Stimulated activated CD8-positive, alpha-beta memory T cell treated with anti-CD3 and anti-CD28 coated beads, Interleukin-4, amount 100 ng/mL, for 1 hour (primary cell): ENCODE measurements at places on chromosomes 7 and 10.

GRCh38 chr10:89327803-89328441 is at the start of gene IFIT3:
Gene IFIT3, plus strand, starts transcription at chr10:89327997. Its CDS starts 77 bp downstream, at chr10:89328074.
- DNase-seq, result no peak

DNA sequence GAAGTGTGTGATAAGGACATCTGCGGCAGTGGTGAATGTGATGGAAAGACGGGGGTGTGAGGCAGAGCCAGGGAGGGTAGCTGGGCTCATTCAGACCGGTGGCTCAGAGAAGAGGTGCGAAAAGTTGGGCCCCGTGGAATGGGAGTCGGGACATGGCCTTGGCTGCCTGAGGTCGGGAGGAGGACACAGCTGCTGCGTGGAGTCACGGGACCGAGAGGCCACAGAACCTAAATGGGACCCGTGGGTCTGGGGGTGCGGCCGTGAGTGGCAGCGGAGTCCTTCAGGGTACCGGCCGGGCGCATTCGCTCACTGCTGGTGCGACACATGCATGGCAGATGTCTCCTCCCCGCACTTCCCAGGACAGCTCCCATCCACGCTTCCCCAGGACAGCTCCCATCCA is 22.9 kb upstream of the LARP4B start:
- DNase-seq, result no peak

- DNase-seq, result no peak
Observed at GRCh38 chr7:130932667-130933432, 198.8 kb upstream of the KLF14 start.

GRCh38 chr7:113856010-113856409 is 62.8 kb downstream of the PPP1R3A start:
- DNase-seq, result no peak

DNA sequence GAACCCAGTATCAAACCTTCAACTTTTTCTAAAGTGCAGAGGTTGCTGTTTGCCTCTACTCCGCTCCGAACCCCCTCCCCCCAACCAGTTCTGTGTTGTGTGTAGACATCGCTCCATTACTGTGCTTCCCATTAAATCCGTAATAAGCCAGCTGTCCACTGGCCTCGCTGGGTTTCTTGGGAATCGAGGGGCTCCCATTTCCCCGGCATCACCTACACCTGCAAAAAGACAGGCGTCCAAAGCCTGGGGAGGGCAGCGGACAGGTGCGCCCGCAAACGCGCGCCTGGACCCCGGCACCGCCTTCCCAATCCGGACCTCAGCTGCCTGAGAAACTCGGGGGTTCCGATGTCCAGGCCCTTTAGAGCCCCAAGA is 631 bp downstream of the RTKN2 start:
- DNase-seq, result no peak

GRCh38 chr7:50502001-50502684 is 52.0 kb upstream of the FIGNL1 start:
- no peak for DNase-seq

GRCh38 chr7:95238252-95238943 is 85.9 kb downstream of the PON1 start:
- DNase-seq, result no peak

GRCh38 chr10:118139321-118139720 is 92.6 kb upstream of the RAB11FIP2 start:
- DNase-seq, result no peak

- no peak for DNase-seq
Observed at GRCh38 chr10:131573256-131573655, 261.7 kb upstream of the TCERG1L start.

DNA sequence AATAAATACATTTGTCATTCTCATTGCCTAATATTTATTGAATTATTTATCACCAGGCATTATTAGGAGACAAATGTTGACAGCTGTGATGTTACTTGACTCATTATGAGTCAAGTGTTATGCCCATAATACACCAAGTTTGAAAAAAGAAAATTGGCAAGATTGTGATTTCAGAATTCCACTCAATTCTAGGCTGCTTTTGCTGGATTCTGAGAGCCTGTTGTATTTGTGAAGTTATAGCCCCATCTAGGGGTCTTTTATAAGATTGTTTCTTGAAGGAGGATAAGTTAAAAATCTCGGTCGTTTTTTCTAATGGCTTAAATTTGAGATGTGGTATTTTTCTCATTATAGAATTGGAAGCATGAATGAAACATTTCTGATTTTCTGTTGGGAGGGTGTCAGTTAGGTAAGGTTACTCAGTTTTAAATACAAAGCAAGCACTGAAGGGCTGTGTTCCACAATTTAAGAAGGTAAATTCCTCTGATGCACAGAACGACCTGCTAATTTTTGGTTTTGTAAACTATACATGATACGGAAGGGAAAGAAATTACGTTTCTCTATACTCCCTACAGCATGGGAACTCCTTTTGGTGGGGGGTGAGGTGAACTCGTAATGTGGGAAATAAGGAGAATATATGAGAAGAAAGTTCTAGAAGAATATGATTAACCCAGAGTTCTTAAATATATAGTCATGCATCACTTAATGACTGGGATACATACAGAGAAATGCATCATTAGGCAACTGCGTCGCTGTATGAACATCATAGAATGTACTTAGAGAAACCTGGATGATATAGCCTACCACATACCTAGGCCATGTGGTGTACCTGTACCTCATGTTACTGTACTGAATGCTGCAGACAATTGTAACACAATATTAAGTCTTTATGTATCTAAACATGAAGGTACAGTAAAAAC is 2.6 kb downstream of the STK31 start:
- no peak for DNase-seq

- DNase-seq, result no peak
Observed at GRCh38 chr7:140403878-140404564, at the start of gene RAB19. Gene RAB19, plus strand, starts transcription at chr7:140404058. Its CDS starts 3,589 bp downstream, at chr7:140407647.

GRCh38 chr10:113438652-113439051 is 114.2 kb upstream of the HABP2 start:
- no peak for DNase-seq

GRCh38 chr7:135320268-135320667 is 86.6 kb downstream of the STRA8 start:
- no peak for DNase-seq

DNA sequence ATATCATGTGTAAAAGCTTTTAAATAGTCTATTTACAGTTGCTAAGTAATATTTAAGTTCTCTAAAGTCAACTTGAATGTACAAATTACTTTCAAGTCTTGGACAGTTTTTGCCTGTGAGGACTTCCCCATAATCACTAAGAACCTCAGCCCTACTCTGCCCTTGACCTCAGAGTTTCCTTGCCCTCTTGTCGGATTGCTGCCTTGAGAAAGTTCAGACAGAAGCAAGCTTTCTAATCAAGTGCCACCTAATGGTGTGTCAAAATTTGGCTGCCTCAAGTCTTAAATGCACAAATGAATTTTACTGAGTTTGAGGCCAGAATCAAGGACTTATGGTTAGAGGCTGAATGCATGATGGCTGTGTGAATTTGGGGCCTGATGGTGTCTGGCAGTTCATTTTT is 88.3 kb upstream of the KAT6B start:
- no peak for DNase-seq

DNA sequence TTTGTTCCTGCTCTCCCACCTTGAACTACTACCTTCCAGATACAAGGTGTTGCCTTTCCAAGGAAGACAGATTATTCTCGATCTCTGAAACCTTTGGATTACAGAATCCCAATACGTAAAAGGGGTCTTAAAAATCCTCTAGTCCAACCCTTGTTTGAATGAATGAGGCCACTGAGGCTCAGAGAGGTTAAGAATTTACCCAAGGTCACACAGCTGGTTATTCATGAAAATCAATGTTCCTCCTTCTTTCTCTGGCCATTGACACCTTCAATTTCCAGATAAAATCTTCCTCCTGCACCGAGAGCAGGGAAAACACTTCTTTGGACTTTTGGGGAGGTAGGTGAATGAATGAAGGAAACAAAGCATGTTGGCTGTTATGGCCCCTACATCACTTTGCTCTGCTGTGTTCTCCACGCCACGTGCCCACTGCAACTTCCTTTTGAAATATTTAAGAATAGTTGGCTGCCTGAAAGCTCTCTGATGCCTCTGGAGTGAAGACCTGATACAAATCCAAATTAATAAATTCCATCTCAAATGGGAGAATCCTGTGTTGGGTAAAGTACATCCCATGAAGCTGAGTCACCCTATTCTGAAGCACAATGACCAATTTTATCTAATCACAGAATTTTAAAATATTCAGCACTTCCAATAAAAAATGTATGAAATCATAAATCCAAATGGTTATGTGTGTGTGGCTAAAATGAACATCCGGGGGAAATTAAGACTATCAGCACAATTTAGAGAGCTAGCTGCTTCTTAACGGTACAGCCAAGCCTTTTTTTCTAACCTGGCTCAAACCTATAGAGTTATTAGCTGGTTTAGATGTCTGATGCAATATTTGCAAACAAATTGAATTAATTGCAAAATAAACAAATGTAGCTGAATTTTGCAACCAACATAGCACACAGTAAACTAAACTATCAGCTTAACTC is 7.3 kb downstream of the SVIL start:
- no peak for DNase-seq

DNA sequence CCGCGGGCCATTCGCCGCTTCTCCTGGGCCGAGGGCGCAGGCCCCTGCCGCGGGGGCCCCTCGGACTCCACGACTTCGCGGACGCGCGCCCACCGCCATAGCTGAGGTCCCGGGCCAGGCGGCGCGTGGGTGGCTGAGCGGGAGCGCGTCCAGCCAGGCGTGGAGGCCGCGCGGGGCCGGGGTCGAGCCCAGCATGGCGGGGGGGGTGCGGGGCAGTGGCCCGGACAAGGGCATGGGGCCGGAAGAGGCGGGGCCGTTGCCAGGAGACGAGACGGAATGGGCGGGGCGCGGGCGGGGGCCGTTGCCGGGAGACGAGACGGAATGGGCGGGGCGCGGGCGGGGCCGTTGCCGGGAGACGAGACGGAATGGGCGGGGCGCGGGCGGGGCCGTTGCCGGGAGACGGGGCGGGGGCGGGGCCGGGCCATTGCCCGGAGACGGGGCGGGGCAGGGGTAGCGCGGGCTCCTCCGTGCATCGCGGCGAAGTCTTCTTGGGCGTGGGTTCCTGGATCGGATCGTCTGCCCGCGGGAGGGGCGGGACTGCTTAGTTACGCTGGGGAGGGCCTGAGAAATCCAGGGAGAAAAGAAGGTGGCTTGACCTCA is 14.8 kb downstream of the ADAM8 start:
- DNase-seq, result peak; percentile 72

DNA sequence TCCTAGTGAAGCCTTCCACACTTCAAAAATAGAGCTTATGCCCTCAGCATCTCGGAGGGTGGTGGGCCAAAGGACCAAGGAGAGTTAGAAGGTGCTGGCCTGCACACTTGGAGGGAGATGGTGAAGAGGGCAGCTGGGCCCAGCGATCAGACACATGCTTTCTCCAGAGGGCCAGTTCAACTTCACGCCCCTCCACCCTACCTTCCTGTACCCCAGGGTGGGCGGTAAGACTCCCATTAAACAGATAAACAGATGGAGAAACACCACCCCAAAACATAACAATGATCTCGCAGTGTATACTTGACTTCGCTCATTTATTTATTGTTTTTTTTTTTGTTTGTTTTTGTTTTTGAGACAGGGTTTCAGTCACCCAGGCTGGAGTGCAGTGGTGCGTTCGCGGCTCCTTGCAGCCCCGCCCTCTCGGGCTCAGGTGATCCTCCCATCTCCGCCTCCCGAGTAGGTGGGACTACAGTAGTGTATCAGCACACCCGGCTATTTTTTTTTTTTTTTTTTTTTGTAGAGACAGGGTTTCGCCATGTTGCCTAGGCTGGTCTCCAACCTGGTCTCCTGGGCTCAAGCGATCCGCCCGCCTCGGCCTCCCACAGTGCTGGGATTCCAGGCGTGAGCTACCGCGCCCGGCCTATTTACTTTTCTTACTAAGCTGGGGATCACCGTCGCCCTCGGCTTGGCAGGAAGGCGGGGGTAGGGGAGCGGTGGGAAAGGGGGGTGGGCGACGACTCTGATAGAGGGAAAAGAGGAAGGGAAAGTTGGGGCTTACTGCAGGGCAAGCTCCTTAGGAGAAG is 1.8 kb downstream of the C10orf95 start:
- DNase-seq, result peak; percentile 75

GRCh38 chr7:22726907-22727713 is at the start of gene IL6:
Gene IL6, plus strand, starts transcription at chr7:22727200. Its CDS starts 63 bp downstream, at chr7:22727263.
- DNase-seq, result no peak

DNA sequence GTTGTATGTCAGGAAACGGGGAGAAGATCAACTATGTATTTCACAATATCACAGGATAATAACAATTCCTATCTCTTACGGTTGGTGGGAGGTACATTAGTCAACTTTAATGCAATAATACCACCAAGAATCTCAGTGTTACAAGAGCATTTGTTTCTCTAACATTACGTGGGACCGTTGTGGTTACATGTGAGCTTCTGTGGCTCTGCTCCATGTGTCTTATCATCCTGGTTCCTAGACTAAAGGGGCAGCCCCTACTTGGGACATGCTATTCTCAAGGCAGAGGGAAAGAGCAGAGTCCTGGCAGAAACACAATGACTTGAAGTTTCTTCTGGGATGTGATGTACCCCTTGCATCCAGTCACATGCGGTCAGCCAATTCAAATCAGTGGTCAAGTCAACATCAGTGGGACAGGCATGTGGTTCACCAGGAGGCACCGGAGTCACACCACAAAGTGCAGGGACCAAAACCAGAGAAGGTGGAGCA is 2.5 kb upstream of the ZNF22 start:
- no peak for DNase-seq

DNA sequence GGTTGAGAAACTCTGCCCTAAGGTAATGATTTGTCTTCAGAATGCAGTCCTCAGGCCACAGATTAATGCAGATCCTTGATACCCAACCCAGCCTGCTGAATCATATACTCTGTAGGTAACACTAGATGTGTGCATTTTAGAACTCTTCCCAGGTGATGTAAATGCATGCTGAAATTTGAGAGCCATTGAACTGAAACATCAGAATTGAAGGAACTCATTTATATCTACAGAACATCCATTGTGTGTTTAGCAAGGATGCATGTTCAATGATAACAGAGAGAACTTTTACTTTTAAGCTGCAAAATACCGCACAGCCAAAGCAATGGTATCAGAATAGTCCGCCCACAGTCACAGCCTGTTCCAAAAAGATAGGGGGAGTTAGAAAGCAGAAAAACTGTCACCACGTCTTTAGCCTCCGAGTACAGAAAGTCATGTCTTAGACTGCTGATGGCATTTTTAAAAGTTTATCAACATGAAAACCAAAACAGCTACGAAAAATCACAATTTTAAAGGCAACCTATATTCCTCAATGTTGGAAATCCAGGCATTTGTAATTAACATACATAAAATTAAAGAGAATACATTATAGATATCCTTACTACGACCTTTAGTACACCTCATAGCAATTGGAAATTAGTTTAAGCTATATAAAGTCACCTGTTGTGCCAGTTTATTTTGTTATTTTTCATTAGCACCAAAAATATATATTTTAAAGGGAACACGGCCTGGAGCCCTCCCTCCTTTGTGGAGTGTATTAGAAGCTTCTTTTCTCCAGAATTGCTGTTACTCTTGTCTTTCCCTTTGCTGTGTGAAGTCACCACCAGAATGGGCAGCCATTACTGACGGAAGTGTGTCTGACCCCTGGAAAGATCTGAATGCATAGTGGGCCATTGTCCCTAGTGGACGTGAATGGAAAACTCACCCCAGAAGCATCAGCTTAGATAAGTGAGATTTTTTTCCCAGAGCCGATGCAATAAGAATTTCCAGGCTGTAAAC is 65.8 kb upstream of the PRKAR2B start:
- DNase-seq, result no peak
